ENCODE measurements at places on chromosomes 4 and X.

DNA sequence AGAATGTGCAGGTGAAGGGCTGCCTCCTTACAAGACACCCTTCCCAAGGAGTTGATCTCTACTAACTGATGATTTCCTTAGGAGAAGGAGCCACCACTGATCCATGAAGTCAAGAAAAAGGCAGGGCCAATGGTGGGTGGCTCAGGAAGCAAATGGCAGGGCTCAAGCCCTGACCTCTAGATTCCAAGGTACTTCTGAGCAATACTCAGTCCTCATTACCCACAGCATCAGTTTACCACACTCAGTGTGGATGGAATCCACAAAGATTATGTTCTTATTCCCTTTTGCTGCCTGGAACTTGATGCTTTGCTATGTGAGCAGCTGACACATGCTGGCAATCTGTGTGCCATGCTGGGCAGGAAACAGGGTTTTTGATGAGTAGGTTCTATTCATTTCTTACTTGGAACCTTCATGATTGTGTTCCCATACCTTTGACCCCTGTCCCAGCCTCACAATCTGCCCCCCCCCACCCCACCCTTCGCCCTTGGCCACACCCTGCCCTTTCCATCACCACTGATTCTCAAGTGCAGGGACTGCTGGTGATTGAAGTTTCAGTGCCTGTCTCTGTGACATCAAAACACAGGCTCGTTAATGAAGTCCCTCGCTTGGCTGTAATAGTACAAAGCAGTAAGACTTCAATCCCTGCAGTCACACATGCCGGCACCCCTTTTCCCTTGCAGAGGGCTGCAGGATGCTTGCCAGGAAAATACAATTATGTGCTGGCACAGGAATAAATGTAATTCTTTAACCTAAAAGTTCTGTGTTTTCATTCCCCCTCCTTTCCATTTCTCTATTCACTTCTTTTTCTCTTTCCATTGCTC, 135.6 kb upstream of the GPC4 start:
- DNase-seq = no peak

- no peak for DNase-seq
Observed at GRCh38 chr4:136103616-136104015, 1428.7 kb downstream of the PCDH18 start.

DNA sequence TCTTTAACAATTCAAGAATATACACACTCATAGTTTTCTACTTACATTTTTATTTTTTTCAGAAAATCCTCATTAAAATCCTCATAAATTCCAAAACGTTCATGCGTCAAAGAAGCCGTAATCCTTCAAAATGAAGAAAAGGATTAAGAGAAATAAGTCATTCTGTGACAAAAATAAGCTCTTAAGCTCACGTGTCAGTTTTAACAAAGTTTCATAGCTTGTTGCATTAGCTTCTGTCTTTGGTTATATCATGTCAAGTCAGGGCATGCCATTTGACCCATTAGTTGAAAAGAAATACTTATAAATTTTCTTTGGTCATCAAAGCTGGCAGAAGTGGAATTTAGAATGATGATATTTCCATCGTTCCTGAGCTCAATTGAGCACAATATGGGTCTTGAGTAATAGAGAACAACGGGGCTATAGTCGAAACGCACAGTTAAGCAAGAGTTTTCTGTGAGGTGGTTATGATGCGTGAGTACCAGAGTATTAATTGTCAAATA, 185.2 kb upstream of the CTSO start:
- no peak for DNase-seq

DNA sequence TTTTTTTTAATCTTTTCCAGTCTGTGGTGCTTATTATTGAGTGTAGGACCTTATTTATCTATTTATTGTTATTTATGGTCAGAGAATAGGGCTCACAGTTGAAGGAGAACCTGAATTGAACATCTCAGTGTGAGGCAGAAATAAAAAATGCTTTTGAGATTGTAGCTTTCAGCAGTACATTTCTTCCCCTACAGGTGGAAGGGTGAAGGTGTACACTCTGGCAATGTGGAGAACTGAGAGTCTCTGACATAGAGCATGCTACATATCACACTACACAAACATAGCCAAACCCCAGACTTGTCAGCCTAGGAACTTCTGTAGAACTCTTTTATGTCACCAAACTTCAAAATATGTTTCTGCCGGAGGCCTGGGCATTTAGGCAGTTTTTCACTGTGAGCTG, 140.2 kb downstream of the STIM2 start:
- DNase-seq = no peak

DNA sequence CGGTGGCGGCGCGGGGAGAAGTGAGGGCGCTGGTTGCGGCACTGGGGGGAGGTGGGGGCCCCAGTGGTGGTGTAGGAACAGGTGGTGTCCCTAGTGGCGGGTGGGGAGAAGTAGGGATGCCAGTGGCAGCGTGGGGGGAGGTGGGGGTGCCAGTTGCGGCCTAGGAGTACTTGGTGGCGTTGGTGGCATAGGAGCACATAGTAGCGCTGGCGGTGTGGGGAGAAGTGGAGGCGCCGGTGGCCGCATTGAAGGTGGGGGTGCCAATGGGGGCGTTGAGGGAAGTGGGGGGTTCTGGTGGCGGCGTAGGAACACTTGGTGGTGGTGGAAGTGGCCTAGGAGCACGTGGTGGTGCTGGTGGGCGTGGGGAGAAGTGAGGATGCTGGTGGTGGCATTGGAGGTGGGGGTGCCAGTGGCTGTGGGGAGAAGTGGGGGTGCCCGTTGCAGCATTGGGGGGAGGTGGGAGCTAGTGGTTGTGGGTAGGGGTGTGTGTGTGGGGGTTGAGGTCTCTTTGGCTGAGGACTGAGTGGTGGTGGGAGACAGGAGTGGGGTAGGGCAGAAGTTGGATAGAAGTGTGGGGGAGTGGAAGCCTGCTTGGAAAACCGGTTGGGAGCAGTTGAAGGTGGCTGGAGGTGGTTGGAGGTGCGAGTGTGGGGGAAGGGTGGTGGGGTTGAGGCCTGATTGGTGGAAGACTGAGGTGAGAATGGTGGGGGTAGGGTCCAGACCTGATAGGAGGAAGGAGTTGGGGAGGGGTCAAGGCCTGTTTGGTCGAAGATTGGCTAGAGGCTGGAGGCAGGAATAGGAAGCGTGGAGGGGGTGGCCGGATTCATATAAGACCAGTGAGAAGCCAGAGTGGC, 1.1 kb downstream of the GCNA start:
- no peak for DNase-seq

GRCh38 chr4:136573460-136573859, 958.8 kb downstream of the PCDH18 start:
- DNase-seq = no peak

- no peak for DNase-seq
Observed at GRCh38 chrX:15829217-15829616, 25.4 kb downstream of the AP1S2 start.

GRCh38 chr4:88185906-88186305, 27.5 kb upstream of the ABCG2 start:
- no peak for DNase-seq

- no peak for DNase-seq
Observed at GRCh38 chrX:49042581-49043219, 457 bp downstream of the TFE3 start.

DNA sequence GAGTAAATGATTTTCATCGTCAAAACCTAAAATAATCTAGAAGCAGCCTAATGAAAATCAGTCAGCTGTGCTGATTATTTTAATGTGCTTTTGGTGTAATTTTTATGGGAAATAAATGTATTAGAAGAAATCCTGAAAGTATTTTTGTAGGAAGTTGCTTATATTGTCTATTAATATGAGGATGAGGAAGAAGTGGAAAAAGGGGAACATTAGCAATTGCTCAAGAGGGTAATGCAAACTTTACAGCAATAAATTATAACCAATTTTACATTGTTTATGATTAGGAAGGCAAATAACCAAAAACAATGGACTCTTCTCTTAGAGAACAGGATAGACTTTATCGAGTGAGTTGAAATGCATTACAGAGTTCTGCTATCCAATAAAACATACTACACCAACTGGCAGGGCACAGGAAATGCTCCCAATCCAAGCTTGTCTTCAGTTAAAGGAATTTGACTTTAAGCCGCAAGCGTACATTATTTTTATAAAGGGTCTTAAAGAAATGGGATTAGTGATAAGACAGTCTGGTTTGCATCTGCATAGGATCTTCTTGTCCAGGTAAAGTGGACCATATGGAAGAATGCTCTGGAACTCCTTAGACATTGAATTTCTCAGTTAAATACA, 374.8 kb downstream of the PDGFC start:
- no peak for DNase-seq

GRCh38 chr4:61493470-61493869, 293.3 kb downstream of the ADGRL3 start:
- peak; percentile 2 for DNase-seq

DNA sequence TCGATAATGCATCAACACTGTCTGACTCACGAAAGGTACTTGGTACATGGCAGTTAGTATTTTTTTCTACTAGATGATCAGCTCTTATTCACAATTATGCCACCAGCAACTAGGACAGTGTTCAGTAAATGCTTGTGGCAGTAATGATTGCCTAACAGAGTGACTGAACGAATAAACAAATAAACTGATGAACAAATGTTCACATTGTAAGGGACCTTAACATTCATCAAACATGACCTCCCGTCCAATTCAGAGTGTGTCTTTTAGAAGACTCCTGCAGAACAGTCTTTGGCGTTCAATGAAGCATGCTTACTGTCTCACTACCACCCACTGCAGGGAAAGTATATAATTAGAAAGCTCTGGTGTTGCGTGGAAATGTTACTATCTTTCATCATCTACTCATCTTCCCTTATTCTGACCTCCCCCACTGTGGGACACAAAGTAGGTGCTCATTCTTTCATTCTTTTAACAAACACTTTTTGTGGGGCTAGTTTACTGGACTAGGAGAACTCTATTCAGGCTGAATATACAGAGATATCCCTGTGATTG, 319.3 kb downstream of the RAB28 start:
- DNase-seq = no peak

Measured in NCI-H2227 treated with DMSO at 0.1 percent for 48 hours (cell line).